ENCODE measurements at places on chromosomes 12 and 14.

DNA sequence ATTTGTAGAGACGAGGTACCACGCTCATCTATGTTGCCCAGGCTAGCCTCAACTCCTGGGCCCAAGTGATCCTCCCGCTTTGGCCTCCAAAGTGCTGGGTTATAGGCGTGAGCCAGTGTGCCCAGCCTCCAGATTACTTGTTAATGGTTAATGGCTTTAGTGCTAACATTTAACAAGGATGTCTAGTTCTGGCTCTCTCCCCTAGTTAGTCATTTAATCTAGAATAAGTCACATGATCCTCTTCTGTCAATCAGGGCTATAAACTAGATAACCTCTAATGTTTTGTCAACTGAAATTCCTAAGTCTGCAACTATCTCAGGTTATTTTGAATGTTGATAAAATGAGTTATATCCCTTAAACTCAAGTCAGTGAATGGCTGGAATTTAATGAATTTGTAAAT is 15.7 kb downstream of the ACTR6 start:
- DNase-seq = no peak

- no peak for DNase-seq
Measured at GRCh38 chr14:69287098-69288010, 27.4 kb downstream of the GALNT16 start.

DNA sequence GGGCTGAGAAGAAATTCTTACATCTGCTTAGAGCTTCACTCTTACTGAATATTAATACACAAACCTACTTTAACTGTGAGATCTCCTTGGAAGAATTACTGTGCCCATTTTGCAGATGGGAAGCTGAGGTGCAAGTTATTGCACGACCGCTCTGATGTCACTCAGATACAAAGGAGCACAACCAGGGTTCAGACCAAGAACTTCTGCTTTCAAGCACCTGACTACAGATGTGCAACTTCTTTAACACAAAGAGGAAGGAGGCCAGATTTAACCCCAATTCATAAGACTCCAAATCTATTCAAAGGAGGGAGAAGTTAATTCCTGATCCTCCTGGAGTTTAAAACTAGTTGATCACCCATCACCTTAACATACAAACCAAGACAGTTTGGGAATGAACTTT is 232.6 kb downstream of the VRK1 start:
- no peak for DNase-seq

DNA sequence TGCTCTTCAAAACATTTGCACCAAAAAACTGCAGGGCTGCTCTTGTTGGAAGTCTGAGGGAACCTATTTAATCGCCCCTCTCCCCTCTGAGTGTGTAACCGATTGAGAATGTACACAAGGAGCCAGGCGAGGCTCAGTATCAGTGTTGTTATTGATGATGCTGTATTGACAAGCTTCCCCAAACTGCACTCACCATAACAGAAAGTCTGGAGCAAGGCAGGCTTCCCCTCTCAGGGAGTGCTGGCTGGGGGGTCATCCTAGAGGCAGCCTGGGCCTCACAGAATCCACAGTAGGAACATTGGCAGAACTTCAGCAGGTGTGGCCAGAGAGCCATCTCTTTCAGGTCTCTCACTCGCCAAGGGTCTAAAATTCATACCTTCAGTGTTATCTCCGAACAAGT is 58.1 kb upstream of the TUNAR start:
- no peak for DNase-seq

GRCh38 chr14:23183158-23183470 is 346 bp downstream of the SLC7A8 start:
- DNase-seq = no peak

GRCh38 chr12:85283560-85283959 is 3.5 kb downstream of the ALX1 start:
- DNase-seq = no peak

GRCh38 chr12:101713930-101714329 is 16.5 kb downstream of the CHPT1 start:
- no peak for DNase-seq
